ENCODE measurements at places on chromosomes 6 and 20.

DNA sequence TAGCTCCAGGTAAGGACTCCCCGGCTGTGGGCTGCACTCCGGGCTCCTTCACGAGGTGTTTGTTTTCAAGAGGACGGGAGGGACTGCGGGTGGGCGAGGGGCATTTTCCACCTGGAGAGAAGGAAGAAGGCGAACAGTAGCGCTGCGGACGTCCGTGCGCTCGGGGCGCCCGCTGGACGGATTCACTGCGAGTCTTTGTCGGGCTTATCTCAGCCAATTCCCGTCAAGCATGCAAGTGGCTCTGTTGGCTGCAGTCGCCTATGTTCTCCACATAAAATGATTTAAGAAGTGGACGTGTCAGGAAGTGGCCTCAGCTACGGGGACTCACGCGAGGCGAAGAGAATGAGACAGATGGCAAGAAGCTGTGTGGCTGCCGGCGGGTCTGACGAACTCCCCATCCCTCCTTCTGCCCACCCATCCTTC lies 332 bp downstream of the GRIK2 start:
- DNase-seq: no peak

DNA sequence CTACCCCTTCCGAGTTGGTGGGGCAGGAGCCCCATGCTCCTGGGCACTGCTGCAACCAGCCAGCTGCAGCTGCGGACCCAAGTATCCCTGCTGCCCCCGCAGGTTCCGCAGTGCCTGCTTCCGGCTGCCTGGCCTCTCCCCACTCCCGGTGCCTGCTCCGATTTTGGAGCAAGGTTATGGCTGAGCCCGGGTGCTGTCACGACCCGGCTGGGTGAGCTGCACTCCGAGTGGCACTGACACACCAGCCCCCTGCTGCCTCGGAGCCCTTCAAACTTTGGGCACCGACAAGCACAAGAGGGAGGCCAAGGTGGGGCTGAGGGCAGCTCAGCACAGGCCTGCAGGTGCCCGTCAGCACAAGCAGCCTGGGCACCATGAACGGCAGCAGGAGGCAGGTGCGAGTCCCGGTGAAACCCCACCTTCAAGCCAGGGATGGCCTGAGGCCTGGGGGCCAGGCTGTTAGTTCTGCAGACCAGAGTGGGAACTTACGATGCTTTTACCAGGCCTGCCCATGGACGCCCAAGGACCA lies 25.9 kb upstream of the HACE1 start:
- DNase-seq: no peak

DNA sequence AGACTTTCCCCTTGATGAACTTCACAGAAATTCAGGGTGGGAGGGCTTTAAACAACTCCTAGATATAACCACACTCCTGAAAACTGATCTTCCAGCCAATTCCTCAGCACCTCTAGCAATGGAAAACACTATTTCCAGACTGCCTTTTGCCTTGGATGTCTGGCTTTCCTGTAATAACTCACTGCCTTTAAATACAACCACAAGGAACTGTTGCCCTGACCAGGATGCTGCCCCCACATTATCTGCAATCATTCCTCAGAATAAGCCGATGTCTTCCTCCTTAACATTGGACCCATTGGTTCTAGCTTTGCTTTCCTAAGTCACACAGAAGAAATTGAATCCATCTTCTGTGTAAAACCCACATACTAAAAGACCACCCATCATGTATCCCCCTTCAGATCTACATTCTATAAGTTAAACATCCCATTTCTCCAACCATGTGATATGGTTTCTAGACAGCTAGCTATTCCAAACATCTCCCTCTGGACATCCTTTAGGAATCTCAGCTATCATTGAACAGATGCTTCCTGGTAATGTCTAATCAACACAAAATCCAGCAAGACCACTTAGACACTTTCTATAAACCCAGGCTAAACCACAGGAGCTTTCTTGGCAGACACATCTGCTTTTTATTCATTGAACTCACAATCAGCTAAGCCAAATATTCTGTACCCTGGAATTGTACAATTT lies 95.9 kb upstream of the KCNQ5 start:
- DNase-seq: peak; percentile 32

DNA sequence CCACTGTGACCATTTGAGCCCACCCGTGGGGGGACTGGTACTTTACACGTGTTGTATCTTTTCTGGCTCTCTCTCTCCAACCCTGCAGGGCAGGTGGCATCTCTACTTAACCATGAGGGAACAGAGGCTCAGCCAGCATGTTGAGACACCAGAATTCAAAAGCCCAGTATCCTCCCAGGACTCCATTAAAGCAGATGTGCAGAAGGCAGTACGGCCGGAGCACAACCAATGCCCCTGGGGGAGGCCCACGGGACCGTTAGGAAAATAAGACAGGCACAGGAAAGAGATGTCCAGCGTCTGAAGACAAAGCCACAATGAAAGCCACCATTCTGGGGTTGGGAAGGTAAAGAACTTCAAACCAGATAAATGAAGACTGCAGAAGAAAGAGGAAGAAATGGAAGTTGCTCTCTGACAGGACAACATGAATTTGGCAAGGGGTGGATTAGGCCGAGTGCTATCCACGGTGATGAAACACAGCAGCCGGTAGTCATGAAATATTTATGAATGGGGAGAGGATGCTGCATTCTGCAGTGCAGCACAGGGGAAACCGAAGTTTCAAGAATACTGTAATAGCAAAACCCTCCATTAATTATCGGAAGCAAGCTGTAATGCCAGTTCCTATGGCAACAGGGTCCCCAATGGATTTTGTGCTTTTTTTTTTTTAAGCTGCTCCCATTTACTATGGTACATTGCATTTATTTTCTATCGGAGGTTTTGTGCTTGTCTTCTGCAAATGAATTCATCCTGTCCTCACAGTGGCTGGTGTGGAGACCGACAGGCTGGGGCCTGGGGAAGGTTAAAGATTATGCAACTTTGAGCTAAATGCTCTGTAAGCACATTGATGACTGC lies 179.4 kb downstream of the NRN1 start:
- no peak for DNase-seq

- no peak for DNase-seq
Observed at GRCh38 chr20:42572320-42573016, 617.2 kb downstream of the PTPRT start.

DNA sequence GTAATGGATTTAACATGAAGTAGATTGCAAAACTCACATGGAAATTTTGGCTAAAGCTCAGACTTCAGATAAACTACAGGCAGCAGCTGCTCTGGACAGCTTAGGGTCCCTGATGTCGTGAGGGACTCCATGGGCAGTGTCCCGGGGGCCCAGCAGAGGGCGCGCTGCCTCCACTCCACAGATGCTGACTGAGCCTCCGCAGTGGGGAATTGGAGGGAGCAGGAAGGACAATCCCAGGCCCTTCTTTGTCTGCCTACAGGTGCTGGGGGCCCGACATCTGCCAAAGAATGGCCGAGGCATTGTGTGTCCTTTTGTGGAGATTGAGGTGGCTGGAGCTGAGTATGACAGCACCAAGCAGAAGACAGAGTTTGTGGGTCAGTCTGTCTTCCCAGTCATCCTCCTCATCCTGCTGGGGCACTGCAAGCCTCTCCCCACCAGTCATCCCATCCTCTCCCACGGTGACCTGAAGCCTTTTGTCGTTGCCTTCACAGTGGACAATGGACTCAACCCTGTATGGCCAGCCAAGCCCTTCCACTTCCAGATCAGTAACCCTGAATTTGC lies 35.9 kb downstream of the PLCG1 start:
- peak; percentile 72 for DNase-seq

DNA sequence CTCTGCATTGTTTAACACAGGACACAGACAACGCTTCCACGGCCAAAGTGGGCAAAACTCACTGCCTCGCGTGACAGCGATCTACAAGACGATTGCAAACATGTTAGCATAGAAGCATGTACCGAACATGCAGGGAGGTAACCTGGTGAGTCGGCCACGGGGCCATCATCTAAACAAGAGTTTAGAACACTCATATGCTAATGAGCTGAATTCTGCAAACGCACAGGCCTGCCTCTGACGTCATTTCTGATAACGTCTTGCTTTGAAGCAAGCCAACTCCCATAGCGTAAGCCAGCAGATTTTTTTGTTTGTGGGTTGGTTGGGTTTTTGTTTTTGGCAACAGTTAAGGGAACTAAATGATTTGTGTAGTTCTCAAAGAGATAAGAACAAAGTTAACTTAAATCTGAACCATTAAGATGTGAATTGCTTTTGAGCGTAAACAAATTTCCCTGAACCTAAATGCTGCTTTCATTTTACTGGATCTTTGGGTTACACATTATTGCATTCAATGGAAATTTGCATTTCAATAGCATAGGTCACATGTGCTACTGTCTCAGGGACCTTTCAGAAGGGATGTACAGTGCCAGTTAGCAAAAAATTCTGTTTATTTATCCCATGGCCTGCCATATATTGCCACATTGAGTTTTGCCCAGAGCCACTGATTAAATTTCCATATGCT lies 184.5 kb upstream of the PDE10A start:
- DNase-seq: no peak

DNA sequence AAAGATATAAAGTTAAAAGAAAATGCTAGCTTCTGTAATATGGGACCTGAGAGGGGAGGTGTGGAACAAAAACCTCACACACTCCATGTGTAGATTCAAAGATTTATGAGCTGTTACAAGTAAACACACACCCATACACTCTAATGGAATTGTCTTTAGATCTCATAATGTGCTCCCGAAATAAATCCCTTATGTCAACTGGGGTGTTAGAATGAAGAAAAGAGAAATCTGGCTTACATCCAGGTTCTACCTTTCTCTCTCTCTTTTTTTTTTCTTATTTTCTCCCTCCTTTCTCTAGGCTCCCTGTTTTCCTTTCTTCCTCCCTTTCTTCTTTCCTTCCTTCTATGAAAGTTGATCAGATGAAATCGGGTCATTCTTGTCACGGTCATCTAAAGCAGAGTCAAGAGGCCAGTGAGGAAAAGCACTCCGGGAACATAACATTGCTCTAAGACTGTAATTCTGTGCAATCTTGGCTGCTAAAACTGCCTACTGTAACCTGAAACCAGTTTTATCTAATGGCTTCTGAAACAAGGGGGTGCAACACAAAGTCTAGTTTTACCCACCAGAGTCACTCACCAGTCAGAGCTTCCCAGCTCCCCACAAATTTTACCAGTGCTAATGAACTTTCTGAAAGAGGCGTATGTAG lies 68.3 kb upstream of the BTBD3 start:
- DNase-seq: no peak

DNA sequence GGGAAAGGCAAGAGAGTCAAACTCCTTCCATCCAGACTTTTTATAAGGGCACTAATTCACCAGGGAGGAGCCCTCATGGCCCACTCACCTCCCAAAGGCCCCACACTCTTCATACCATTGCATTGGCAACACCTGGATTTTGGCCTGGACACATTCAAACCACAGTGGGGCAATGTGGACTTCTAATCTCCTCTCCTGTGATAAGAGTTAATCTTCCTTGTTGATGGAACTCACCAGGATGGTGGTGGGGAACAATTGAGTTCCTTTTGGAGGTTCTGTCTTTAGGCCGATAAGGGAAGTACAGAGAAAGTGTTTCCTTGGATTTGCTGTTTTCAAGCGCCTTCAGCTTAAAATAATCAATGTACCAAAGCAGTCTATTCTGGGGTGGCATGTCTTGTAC lies 268.7 kb downstream of the CD83 start:
- DNase-seq: no peak

- no peak for DNase-seq
Observed at GRCh38 chr6:2496291-2496690, 250.9 kb upstream of the GMDS start.

DNA sequence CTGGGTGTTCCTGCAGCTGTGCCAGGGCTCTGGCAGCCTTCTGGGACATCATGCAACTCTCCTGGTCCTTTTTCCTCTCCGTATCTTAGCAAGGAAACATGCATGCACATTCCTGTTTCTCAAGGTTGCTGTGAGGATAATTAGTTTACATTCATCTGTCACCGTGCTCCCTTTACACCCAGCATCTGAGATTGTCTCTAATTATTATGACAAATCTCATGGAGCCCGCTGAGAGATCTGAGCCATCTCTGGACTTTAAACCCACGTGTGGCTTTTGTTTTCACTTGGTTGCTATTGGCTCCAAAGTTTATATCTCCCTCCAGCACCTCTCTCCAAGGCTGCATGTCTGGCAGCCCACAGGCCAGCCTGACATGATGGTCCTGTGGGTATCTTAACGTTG lies 167.6 kb downstream of the UNC5CL start:
- DNase-seq: no peak

- no peak for DNase-seq
Observed at GRCh38 chr6:156344491-156344890, 432.7 kb upstream of the ARID1B start.

- DNase-seq: no peak
Observed at GRCh38 chr6:163945808-163946207, 531.3 kb downstream of the QKI start.

- no peak for DNase-seq
Observed at GRCh38 chr20:50720026-50720425, 11.4 kb upstream of the PARD6B start.

DNA sequence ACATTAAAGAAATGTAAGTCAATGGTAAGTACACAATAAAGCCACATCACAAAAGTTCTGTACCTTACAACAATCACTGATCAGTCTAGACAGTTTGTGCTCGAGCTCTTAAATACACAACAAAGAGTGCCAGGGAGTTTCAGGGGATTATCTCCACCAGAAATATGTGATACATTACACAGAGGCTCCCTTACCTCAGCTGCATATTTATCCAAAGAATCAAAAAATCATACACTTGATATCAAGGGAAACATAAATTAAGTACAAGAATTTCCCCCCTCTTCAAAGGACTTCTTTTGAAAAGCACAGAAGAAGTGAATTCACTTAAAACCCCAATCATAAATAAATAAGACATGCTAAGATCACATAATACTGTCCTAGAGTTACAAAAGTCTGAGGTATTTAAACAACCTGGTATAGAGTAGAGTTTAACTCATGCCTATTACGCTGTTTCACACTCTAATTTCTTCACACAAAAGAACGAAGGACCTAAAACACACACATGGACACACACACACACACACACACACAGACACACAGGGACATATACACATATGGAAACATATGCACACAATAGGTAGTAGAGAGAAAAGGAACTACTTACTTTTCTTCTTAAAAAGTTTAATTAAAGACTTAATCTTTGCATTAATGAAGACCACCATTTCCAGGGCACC lies 528 bp downstream of the NHSL1 start:
- no peak for DNase-seq

- DNase-seq: no peak
Observed at GRCh38 chr6:43846556-43846955, 76.5 kb downstream of the VEGFA start.

- DNase-seq: no peak
Observed at GRCh38 chr20:41391587-41392001, 25.0 kb upstream of the EMILIN3 start.

- no peak for DNase-seq
Observed at GRCh38 chr20:11902285-11902697, 15.4 kb upstream of the BTBD3 start.

Data from AG04450 (cell line).